ENCODE measurements at places on chromosomes 1 and 21.

- peak; percentile 49 for DNase-seq
Measured at GRCh38 chr1:241695246-241696171, 43.4 kb downstream of the WDR64 start.

DNA sequence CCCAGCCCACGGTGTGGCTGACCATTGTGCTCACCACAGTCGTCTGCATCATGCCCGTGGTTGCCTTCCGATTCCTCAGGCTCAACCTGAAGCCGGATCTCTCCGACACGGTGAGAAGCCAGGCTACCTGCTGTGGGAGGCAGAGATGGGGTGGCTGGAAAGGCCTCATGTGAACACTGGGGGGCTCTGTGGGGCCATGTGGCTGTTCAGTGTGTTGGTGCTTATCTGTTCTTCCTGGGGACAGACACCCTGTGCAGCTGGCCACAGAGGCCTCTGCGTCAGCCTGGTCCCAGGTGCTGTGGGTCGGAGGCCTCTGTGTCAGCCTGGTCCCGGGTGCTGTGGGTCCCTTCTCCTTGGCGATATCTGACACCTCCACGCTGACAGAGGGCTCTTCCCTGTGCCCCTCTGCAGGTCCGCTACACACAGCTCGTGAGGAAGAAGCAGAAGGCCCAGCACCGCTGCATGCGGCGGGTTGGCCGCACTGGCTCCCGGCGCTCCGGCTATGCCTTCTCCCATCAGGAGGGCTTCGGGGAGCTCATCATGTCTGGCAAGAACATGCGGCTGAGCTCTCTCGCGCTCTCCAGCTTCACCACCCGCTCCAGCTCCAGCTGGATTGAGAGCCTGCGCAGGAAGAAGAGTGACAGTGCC is 23.2 kb downstream of the ATP8B2 start:
- no peak for DNase-seq

- no peak for DNase-seq
Measured at GRCh38 chr1:117143871-117144270, 22.3 kb upstream of the TRIM45 start.

DNA sequence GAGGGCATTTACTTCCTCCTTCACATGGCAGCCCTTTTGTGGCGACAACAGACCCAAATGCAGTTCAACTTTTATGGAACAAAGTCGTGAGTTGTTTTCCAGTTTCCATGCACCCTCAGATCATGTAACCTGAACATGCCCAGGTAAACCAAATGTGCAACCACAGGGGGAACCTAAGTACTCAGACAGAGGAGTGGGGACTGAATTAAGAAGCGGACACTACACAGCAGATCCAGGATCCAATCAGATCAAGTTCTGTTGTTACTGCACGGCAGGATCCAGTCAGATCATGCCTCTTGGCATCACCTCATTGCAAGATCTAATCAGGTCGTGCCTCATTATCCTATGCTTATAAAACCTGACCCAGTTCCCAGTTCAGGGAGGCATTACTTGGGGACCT is 115.7 kb downstream of the MATN1 start:
- no peak for DNase-seq

DNA sequence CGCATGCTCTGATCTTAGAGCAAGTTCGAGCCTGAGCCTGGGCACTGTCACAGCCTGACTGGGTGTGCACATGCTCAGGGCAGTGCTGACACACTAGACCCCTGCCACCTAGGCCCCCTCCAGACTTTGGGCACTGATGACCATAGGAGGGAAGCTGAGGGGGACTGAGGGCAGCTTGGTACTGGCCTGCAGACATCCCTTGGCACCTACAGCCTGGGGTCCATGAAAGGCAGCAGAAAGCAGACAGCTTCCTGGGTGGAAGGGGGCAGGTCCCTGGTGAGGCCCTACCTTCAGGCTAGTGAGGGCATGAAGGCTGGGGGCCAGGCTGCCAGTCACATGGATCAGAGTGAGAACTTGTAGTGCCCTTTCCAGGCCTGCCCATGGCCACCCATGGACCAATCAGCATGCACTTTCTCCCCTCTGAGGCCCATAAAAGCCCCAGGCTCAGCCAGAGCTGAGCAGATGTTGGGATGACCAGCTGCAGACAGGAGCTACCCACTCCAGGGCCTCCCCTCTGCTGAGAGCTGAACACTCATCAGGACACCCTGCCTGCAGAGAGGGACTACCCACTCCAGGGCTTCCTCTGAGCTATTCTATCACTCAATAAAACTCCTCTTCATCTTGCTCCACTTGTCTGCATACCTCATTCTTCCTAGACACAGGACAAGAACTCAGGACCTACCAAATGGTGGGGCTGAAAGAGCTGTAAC is 680.8 kb downstream of the MATN1 start:
- DNase-seq, result no peak

GRCh38 chr1:85313888-85314696 is 37.7 kb upstream of the BCL10 start:
- DNase-seq, result peak; percentile 86

GRCh38 chr1:217626321-217626720 is 4.6 kb downstream of the GPATCH2 start:
- no peak for DNase-seq

GRCh38 chr1:19407494-19408096 is 77.7 kb downstream of the CAPZB start:
- no peak for DNase-seq

DNA sequence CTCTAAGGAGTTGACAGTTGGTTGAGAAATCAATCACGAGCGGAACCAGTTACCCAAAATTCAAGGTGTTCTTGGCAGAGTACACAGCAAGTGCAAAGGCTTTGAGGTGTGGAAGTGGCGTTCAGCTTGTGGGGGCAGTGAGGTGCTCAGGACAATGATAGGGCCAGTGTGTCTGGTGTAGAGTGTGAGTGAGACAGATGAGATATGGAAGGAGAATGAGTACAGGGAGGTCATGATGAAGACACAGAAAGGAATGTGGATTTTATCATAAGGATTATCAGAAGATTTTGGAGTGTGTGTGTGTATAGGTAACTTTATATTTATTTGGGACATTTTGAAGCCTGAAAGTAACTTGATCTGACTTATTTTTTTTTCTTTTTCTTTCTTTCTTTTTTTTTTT is 40.9 kb downstream of the IFI44 start:
- DNase-seq, result no peak

- DNase-seq, result no peak
Measured at GRCh38 chr1:229430761-229431283, 3.1 kb downstream of the ACTA1 start.

- DNase-seq, result peak; percentile 58
Measured at GRCh38 chr1:17198476-17199258, 6.3 kb upstream of the PADI1 start.

- DNase-seq, result no peak
Measured at GRCh38 chr1:109272021-109272799, 10.7 kb downstream of the PSRC1 start.

- DNase-seq, result no peak
Measured at GRCh38 chr1:2840036-2840809, 38.7 kb upstream of the TTC34 start.

DNA sequence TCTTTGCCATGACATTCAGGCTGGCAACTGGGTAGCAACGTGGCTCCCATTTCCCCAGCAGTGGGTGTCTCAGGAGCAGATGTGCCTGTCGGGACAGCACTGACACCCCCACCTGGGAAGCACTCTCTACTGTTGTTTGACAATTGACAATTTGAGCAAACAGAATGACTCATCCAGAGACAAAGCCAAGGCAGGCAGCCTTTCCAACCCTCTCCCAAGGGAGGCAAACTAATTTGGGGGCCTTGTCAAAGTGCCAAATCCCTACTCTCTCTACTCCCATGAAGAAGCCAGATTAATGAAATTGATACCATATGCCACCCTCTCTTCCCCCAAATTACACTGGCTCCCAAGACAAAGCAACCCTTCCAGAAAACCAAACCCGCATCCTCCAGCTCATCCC is 65.6 kb downstream of the GRIK3 start:
- no peak for DNase-seq

DNA sequence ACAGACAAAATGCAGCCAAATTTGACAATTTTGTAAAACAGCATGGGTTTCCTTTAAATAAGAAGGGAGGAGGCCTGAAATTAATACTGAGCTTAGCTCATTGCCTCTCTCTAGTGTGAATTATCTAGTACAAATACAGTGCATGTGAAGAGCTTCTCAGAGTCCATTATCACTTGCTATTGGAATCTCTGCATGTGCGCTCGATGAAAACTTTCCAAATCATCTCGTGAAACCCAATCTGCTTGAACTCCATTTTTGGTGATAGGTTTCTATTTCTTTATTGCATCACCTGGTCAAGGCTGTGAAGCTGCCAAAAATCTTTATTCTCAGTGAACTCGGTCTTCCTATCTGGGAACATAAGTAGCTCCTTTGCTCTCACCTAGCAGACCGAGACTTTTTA is 49.5 kb upstream of the LYPLAL1 start:
- no peak for DNase-seq

DNA sequence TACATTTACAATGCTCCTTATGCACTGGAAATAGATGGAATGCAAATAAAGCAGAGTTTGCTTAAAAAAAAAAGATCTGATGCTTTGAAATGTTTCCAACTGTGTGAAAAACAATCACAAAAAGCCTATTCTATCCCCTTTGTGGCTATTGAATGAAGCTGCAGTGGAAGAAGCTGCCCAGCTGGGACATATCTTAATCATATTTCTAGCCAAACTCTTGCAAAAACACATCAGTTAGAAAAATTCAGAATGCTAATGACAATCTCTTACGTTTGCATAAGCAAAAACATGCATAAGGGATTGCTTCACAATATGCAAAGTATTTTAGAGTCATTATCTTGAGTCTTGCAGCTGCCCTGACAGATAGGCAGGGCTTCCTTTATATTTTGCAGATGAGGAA is 526.4 kb upstream of the USP24 start:
- no peak for DNase-seq

GRCh38 chr1:118335331-118335732 is 150.3 kb upstream of the SPAG17 start:
- peak; percentile 40 for DNase-seq

DNA sequence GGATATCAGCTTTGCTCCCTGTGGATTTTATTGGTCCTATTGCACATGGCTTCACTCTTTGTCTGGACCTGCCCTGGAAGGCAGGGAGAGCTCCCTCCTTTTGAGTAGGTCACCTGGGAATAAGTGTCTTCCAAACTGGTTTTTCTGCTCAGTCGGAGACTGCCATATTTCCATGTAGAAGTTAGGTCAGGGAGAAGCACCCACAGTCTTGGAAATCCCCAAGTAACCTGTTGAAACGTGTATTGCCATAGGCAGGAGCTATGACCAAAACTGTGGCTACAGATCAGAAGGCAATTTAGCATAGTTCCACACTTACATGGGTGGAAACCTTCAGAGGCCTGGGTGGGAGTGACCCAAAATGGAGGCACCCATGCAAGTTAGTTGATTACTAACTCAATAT is 3.5 kb upstream of the GNG12 start:
- DNase-seq, result no peak

- peak; percentile 76 for DNase-seq
Measured at GRCh38 chr1:61951731-61952580, 209.7 kb downstream of the PATJ start.

DNA sequence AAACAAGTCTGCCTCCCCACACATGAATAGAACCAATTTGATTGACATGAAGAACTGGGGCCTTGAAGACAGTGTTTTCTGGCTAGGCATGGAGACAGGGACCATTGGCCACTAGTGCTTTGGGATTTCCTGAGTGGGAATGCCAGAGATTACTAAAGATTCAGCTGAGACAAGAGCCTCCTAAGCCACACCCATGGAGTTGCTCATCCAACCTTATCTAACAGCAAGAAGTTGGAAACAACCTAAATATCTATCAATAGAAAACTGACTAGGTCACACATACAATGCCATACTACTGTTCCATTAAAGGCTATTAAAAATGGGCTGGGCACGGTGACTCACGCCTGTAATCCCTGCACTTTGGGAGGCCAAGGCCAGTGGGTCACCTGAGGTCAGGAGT is 184.1 kb downstream of the ZBTB18 start:
- DNase-seq, result peak; percentile 58

- no peak for DNase-seq
Measured at GRCh38 chr1:181173761-181174447, 85.4 kb downstream of the IER5 start.

- DNase-seq, result no peak
Measured at GRCh38 chr1:29324202-29324601, 87.9 kb downstream of the PTPRU start.

DNA sequence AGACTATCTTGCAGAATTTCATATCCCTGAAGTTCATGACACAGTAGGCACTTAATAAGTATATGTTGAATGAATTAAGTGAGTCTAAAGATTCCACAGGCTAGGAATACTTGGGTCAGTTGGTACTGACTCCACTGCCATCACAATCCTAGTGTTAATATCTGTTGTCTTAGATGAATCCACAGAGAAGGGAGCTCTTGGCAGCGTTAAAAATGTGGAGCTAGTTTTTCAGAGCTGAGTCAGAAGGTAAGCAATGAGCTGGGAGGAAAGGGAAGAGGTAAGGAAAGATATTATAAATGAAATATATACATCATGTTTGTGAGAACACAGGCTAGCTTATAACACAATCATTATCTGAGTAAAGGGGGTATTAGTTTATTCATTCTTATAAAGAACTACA is 21.8 kb upstream of the GORAB start:
- no peak for DNase-seq

- DNase-seq, result peak; percentile 15
Measured at GRCh38 chr1:97006044-97006661, 284.6 kb downstream of the PTBP2 start.

GRCh38 chr1:203447151-203447550 is 28.5 kb upstream of the PRELP start:
- no peak for DNase-seq

GRCh38 chr1:177857285-177857684 is 112.6 kb downstream of the SEC16B start:
- DNase-seq, result no peak

- no peak for DNase-seq
Measured at GRCh38 chr21:39666026-39666425, 53.3 kb downstream of the B3GALT5 start.

- DNase-seq, result no peak
Measured at GRCh38 chr1:112877750-112878149, 78.2 kb downstream of the SLC16A1 start.

DNA sequence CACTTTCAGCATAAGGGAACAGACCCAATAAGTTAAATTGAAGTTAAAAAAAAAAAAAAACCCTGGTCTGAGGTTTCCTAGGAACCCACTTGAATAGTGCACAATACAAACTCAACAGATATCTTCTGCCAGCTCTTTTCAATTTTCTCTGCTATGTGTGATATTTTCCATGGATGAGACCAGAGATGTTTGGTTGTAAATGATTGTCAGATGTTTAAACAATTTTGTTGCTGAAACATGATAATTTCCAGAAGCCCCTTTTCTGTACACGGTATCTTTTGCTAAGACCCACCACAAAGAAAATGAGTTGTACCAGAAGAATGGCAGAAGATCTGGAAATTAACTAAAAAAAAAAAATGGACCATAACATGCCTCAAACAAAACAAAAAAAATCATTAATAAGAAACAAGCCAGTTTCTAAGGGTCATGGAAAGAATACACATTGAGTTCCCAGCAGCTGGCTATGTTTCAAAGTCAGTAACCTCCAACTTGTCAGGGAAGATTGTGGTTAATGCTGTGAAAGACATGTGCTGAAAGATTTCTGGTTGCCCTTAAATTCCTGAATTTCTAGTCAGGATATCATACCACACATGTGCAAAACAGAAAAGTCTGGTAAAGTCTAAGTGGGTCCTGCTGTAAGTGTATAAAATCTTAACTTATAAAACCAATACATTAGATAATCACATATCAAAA is 35.6 kb upstream of the MGST3 start:
- no peak for DNase-seq

GRCh38 chr1:239250353-239251035 is 135.9 kb upstream of the CHRM3 start:
- peak; percentile 16 for DNase-seq

- DNase-seq, result peak; percentile 51
Measured at GRCh38 chr1:210291786-210292230, 36.9 kb upstream of the HHAT start.
